ENCODE measurements at places on chromosomes 7 and 10.

GRCh38 chr10:117926491-117926890 lies 120.2 kb downstream of the RAB11FIP2 start:
- DNase-seq: no peak

GRCh38 chr10:23069019-23069815 lies 26.2 kb upstream of the MSRB2 start:
- DNase-seq: no peak

- DNase-seq: no peak
Observed at GRCh38 chr7:138243430-138243829, 167.2 kb downstream of the AKR1D1 start.

- no peak for DNase-seq
Observed at GRCh38 chr7:55160539-55160938, 141.7 kb downstream of the EGFR start.

DNA sequence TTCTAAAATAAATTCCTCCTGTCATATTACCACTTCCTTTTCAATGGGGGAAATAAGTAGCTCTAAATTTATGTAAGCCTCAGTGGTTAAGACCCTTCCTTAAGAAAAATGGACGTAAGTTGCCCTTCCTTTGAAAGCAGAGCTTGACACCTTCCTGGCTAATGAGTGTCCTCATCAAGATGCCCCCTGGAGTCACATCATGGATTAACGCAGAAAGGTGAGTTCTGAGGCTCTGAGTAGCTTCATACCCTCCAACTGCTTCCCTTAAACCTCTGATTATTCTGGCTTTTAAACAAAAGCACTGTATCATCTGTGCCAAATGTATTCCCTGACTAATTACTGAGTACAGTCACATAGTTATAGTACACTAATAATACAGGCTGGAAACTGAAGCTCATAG lies 14.7 kb downstream of the KCTD7 start:
- DNase-seq: no peak

- DNase-seq: no peak
Observed at GRCh38 chr7:71770269-71770907, 638.4 kb downstream of the GALNT17 start.

- no peak for DNase-seq
Observed at GRCh38 chr7:150514748-150515222, at the start of gene GIMAP7. Gene GIMAP7, plus strand, starts transcription at chr7:150514872. Its CDS starts 5,103 bp downstream, at chr7:150519975.

GRCh38 chr7:503575-504111 lies 16.0 kb downstream of the PDGFA start:
- DNase-seq: peak; percentile 48

DNA sequence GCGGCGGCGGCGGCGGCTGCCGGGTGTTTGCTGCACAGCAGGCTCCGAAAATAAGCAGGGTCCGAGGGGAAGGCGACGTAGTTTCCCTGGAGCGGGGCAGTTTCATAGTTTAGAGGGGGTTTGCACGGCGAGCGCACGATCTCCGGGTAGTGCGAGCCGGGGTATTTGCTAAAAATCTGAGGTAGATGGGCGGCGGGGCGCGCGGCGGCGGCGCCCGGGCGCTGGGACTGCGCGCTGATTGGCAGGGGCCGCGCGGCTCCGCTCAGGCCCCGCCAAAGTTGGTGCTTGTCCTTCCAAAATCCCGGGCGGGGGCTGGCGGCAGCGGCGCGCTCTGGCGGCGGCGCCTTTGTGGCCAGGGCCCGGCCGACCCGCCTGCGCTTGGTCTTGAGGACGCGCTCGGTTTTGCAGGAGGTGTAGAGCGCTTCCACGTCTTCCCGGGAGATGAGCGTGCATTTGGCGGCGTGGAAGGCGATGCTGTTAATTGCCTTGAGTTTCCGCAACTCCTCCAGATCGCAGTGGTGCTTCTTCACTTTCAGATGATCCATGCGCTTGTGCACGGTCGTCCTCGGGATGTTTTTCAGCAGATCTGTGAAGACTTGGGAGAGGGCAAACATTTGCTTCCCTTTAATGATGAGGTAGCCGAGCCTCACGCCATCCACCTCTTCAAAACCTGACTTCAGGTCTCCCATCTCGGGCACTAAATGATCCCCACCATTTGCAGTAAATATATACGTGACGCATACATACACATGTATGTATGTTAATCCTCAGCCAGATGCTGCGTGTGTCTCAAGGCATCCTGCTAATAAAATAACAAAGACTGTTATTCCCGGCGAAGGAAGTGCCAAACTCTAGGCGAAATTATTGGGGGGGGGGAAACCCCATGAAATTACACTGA lies 8.1 kb downstream of the SKIDA1 start:
- DNase-seq: peak; percentile 55

- DNase-seq: no peak
Observed at GRCh38 chr7:35495844-35496243, 199.1 kb downstream of the HERPUD2 start.

GRCh38 chr7:20329389-20330238 lies 1.1 kb upstream of the ITGB8 start:
- DNase-seq: peak; percentile 74

- DNase-seq: no peak
Observed at GRCh38 chr10:44636625-44637024, 251.7 kb upstream of the CXCL12 start.

DNA sequence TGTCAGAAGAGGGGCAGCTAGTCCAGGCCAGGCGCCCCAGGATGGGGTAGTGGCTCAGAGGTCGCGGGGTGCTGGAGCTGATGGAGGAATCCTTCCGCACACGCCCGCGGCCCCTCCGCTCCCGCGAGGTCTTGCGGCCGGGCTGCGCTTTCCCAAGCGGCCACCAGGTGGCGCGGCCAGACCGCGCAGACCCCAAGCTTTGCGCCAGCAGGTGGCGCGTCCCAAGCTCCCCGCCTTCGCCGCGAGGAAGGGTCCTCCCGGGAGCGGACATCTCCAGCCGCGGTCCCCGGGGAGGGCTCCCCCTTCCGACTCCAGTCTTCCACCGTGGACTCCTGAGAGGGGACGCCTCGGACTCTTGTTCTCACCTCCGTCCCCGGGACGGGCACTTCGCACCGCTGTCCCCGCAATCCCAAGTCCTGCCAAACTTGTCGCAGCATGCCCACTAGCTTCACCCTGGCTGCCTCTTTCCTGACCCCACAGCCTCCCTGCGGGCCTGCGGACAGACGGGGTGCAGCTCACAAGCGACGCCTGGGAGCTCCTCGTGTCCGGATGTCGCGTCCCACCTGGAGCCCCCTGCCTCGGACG lies 19.4 kb downstream of the KCNK18 start:
- DNase-seq: no peak

- DNase-seq: no peak
Observed at GRCh38 chr7:30984359-30985107, 20.8 kb downstream of the GHRHR start.

GRCh38 chr7:24403557-24403956 lies 119.6 kb downstream of the NPY start:
- no peak for DNase-seq

GRCh38 chr10:48608279-48608681 lies 3.4 kb upstream of the ARHGAP22 start:
- no peak for DNase-seq

GRCh38 chr7:114414156-114415063 lies at the start of gene FOXP2:
Gene FOXP2, plus strand, starts transcription at chr7:114414815. Its CDS starts 11,697 bp downstream, at chr7:114426512.
- DNase-seq: no peak

DNA sequence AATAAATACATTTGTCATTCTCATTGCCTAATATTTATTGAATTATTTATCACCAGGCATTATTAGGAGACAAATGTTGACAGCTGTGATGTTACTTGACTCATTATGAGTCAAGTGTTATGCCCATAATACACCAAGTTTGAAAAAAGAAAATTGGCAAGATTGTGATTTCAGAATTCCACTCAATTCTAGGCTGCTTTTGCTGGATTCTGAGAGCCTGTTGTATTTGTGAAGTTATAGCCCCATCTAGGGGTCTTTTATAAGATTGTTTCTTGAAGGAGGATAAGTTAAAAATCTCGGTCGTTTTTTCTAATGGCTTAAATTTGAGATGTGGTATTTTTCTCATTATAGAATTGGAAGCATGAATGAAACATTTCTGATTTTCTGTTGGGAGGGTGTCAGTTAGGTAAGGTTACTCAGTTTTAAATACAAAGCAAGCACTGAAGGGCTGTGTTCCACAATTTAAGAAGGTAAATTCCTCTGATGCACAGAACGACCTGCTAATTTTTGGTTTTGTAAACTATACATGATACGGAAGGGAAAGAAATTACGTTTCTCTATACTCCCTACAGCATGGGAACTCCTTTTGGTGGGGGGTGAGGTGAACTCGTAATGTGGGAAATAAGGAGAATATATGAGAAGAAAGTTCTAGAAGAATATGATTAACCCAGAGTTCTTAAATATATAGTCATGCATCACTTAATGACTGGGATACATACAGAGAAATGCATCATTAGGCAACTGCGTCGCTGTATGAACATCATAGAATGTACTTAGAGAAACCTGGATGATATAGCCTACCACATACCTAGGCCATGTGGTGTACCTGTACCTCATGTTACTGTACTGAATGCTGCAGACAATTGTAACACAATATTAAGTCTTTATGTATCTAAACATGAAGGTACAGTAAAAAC lies 2.6 kb downstream of the STK31 start:
- no peak for DNase-seq

DNA sequence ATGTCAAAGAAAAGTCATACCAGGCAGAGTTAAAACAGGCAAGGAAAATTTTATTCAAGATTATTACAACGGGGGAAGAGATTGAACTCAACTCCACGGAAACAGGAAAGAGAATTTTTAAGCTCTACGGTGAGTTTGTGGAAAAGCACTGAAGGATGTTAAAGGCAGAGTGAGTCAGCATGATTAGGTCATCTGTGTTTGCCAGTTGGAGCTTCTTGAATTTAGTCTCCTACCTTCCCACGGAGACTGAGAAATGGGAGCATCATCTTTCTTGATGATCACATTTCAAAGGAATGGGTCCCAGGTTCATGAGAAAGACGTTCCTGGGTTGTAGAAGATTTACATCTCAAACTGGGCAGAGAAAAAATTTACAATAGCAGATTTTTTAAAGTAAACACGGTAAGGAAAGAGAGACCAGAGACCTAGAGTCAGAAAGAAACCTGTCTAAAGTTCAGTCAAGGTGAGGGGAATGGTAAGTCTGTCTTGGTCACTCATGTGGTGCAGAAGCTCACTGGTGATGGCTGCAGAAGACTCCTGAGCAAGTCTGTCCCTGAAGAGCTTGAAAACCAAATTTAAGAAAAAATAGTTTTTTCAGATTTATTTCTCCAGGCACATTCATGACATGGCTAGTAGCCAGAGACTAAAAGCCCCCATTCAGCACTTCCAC lies 516.9 kb upstream of the LRRN3 start:
- DNase-seq: no peak

- no peak for DNase-seq
Observed at GRCh38 chr10:69388488-69388887, 28.2 kb downstream of the TACR2 start.

DNA sequence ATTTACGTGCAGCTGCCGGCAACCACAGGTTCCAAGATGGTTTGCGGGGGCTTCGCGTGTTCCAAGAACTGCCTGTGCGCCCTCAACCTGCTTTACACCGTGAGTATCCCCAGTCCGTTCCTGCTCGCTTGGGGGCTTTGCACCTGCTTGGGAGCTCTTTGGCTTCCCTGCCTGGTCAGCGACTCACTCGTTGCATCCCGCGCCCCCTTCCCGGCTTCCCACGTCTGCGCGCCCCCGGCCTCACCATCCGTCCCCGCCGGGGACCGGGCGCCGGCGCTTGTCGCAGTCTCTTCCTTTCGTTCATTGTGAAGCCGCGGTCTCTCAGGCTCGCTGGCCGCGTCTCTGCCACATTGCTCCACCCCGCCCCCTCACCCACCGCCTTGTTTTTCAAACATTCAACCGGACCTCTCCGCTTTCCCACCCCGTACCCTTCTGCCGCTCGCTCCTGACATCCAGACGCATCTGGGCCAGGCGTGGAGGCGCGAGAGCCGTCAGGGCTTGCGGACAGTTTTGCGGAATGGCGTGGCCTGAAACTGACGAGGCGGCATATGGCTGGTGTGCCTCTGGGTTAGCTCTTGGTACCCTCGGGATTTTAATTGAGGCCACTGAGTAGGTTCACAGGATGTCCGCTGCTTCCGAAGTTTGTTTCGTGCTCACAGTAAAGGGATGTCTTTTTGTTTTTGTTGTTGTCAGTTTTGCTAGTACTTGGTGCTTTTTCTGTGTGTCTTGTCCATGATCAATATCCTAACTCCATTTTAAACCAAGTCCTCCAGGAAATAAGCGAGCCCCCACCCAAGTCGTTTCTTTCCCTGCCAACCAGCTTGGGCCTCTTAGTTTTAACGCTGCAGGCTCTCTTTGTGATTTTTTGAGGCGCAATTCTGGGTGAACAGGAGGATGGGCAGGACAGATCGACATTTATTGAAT lies 639 bp downstream of the TSPAN13 start:
- DNase-seq: peak; percentile 61

DNA sequence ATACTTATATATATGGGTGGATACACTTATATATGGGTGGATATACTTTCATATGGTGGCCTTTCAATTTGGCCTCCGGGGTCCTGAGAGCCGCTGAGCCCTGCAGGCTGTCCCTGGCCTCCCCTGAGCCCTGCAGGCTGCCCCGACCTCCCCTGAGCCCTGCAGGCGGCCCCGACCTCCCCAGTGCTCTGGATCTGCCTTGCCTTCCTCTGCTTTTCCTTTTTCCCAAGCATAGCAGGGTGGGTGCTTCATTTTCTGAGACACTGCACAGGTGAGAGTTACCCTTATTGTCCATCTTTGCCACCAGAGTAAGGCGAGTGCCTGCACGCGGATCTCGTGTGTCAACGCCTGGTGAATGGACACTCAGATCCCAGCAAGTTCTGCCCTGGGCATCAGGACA lies 106.6 kb downstream of the VIPR2 start:
- DNase-seq: no peak

GRCh38 chr10:68137171-68137570 lies 27.9 kb downstream of the MYPN start:
- DNase-seq: no peak

GRCh38 chr10:69327463-69328379 lies 49.4 kb downstream of the HK1 start:
- no peak for DNase-seq

DNA sequence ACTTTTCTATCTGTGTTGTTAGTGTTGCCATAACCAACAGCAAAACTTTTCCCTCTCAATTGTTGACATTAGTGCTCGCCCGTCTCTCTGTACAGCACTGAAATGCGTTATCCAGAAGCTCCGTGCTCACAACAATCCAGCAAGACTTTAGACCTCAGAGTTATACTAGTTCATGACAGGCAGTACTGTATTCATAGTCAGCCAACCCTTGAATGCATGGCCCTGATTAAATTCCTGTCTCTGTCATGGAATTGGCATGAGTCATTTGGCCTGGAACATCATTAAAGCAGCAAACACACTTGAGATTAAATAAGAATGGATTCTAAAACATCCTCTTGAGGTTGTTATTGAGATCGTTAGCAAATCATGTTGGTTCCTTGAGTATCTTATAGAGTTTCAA lies 405.5 kb upstream of the C7orf33 start:
- DNase-seq: no peak
